ENCODE measurements at places on chromosomes 16 and 17.

GRCh38 chr17:11389583-11389982 lies 148.6 kb downstream of the SHISA6 start:
- no peak for DNase-seq

DNA sequence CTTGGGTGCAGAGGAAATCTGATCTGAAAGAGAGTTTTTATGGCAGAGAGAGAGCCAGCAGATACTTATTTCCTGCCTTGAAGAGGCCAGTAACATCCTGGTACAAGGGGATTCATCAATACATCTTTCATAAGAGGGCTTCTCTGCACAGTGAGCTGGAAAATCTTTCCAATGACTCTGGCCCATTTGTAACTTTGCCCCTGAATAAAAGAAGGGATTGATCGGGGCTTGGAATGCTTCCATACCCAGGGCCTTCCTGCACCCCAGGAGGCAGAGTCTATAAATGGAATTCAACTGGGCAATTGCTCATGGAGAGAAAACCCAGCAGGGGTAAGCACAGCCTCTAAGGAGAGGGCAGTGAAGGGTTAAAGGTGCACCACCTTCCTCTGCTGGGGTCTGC lies 163.3 kb downstream of the XYLT1 start:
- DNase-seq = no peak

DNA sequence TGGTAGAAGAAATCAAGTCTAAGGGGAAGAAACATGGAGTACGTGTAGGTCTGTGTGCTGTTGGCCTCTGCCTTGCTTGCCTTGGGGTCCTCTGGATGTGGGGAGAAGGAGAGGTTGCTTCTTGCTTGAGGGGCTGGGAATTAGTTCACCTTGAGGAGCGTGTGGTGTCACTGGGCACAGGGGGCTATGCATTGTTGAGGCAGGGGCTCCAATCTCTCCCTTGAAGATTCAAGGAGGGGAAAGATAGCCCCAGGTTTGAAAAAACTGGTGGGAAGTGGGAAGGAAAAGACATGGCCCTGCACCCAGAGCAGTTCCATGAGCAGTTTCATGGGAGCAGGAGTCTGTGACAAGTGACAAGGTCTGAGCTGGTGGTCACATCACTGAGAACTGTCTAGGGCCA lies 103.4 kb downstream of the CYLD start:
- no peak for DNase-seq

- no peak for DNase-seq
Observed at GRCh38 chr16:85202631-85203461, 90.6 kb upstream of the CIBAR2 start.

DNA sequence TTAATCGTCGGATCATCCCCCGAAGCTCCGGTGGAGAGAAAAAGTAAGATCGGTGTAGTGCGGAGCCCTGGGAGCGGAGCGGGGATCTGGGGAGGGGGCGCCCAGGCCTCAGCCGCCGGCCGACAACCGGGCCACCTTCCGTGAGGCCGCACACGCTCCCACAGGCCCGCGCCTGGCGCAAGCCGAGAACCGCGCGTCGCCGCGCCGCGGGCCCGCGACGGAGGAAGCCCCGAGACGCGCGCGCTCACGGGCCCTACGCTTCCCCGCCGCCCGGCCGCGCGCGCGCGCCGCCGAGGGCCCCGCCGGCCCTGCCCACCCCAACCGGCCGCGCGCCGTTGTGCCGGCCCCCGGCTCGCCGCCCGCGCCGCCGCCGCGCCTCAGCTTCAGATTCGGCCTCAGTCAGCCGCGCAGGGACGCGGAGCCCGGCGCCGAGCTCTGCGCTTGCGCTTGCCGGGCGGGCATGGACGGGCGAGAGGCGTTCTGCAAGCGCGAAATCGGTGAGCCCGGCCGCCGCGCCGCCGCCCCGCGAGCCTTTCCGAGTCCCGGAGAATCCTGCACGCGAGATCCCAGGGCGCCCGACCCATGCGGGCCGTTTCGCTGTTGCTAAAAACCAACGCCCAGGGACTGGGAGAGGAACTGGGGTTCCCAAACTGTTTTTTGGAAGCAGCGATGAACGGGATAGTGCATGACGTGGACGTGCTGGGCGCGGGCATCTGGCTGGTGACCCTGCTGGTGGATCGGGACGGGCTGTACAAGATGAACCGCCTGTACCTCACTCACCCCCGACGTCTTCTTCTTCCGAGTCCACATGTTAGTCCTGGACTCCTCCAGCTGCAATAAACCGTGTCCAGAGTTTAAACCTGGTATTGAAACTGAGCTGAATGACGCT lies 28.0 kb upstream of the LRRC37A start:
- DNase-seq = peak; percentile 85

GRCh38 chr17:16818340-16818739 lies 128.3 kb downstream of the CCDC144A start:
- DNase-seq = no peak

DNA sequence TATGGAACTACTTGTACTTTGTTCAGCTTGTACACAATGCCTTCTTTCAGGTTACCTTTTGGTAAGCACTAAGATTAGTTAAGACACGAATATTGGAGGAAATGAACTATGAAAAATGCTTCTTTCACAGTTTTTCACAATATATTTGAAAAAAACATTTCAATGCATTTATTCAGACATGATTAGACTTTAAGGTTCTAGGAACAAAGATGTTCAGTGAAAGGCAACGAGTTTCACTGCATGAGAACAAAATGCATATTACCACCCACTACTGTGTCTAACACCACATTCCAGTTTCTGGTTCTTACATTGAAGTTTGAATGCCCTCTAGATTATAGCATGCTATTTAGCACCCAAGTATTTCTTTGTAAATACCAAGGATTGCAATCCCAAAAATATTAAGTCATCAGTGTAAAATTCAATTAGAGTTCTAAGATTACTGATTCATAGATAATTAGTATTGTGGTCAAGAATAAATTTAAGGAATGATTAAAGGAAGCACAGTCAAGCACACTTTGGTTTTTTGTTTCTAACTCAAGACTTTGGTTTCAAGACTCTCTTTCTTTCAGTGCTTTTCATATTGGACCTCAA lies 261.7 kb downstream of the CEP112 start:
- no peak for DNase-seq

GRCh38 chr17:67717624-67718324 lies at the start of gene NOL11:
TSS of gene NOL11 (plus strand) at chr17:67717936. CDS start at chr17:67717948, 12 bp downstream.
- peak; percentile 100 for DNase-seq

All from stimulated activated CD4-positive, alpha-beta T cell treated with anti-CD3 and anti-CD28 coated beads, Interleukin-1b, Interleukin-23, amount 100 ng/mL, for 48 hours (primary cell).